8988T (cell line): ENCODE measurements at places on chromosomes 6 and 20.

- no peak for DNase-seq
These were observed 59.7 kb upstream of the SAMD3 start for GRCh38 chr6:130282234-130282995.

DNA sequence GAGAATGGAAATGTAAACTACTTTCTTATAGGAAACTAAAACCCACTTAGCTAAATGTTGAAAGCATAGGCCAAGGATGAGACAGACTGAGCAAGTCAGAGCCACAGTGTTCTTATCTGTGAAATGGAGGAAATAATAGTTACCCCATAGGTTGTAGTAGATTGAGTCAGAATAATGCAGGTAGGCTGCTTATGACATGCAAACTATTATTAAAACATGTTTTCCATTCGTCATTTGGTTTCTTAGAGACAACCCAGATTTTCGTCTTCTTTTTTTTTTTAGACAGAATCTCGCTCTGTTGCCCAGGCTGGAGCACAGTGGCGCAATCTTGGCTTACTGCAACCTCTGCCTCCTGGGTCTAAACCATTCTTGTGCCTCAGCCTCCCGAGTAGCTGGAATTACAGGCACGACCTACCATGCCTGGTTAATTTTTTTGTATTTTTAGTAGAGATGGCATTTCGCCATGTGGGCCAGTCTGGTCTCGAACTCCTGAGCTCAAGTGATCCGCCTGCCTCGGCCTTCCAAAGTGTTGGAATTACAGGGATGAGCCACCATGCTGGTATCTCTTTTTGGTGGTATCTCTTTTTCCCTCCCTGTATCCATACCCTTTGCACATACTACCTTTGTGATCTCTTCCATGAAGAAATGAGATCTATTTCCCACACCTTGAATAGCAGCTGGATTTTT lies 196.5 kb upstream of the ZNF217 start:
- DNase-seq = no peak

DNA sequence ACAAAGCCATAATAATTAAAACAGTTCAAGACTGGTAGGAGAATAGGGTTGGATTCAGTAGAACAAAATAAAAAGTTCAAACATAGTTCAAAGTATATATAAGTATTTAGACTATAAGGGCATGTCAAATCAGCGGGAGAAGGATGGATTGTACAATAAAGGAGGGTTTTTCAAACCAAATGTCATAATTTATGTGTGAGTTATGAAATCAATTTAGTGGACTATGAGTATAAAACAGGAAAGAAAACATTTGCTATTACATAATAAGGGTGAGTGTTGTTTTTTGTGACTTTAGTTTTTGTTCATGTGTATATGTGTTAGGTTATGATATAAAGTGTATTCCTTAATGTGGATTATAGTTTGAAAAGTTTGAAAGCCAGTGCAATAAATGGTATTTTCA lies 10.6 kb downstream of the ORC3 start:
- no peak for DNase-seq

DNA sequence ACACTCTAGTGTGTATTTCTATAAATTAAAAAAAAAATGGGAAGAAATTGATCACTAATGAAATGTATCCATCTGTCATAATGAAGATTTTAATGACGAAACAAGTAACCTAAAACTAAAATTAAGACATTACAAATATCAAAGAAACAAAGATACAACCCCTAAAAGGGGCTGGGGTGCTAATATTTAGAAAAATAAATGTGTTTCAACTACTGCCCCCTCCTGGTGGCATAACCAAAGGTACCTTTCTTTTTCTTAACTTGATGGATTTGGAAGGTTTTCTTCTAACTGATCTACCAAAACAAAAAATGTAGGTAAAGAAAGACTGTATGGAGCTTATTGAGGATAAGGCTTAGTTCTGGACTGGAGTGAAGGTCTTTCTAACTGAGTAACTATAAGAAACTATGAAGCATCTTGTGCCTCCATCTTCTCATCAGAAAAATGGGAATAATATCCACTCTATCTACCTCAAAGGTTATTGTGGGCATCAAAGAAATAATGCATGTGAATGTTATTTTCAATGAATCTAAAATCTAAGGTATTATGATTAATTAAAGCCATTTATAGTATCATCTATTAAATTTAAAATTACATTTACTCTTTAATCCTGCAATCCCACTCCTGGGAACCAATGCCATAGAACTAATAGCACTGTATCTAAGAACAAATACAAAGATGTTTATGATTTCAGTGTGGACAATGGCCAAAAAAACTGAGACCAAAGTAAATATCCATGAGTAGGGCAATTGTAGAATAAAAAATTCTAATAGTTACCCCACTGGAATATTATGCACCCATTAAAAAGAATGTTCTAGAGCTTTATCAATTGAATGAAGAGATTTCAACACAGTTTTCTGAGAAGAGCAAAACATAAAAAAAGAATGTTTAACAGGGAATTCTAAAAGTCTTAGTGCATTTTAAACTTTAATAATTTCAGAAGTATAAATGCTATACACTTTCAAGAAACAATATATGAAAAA lies 117.2 kb downstream of the BACH2 start:
- no peak for DNase-seq

- DNase-seq = no peak
These were observed 775 bp downstream of the PFDN4 start for GRCh38 chr20:54208548-54209176.

- DNase-seq = no peak
These were observed 79.0 kb upstream of the RGS17 start for GRCh38 chr6:153210083-153210482.

DNA sequence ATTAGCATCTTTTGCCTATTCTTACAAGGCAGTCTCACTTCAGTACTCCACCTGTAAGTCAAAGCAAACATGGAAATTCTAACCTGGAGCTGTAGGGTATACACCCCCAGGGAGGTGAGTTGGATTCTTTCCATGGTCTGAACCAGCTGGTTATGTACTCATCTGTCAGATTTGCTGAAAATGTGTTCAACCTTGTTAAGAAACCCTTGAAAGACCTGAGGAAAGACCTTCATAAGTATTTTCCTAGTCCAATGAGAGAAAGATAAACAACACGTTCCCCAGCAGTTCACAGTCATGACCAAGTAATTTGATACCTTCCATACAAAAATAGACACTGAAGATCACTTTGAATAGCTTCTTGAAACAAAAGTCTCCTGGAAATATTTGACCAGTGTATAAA lies 42.5 kb downstream of the ID4 start:
- no peak for DNase-seq

DNA sequence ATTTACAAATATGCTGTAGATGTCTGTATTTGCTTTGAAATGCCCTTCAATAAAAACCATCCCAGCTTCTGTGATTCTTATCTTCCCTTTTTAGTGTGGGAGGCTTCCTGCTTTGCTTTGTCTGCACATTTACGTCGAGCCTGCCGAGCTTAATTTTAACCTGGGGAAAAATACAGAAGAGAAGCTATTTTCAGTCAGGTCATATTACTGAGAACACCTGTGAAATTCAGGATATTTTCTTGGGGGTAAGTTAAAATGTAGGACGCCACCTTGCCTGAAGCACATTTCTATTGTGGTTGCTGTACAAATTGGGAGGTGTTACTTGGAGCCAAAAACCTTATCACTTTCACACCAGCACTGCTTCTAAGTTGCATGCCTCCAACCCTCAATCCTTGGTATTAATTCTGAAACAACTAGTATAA lies 43.6 kb upstream of the FUCA2 start:
- DNase-seq = no peak

DNA sequence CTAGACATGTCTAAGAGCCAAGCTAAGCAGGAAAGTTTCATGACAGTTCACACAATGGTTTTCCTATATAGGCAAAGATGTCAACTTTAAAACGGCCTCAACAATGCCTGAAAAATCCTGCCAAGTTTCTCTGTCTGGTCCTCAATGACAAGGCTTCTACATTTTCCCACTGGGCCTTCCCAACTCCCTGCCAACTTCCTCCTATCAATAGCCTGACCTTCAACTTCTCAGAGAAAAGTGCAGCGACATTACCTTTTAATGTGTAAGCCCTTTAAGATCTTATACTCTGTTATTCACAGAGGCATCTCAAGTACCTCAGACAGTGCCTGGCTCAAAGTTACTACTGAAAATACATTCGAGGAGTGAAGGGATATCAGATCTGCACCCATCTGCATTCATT lies 56.2 kb upstream of the BTBD3 start:
- DNase-seq = no peak

DNA sequence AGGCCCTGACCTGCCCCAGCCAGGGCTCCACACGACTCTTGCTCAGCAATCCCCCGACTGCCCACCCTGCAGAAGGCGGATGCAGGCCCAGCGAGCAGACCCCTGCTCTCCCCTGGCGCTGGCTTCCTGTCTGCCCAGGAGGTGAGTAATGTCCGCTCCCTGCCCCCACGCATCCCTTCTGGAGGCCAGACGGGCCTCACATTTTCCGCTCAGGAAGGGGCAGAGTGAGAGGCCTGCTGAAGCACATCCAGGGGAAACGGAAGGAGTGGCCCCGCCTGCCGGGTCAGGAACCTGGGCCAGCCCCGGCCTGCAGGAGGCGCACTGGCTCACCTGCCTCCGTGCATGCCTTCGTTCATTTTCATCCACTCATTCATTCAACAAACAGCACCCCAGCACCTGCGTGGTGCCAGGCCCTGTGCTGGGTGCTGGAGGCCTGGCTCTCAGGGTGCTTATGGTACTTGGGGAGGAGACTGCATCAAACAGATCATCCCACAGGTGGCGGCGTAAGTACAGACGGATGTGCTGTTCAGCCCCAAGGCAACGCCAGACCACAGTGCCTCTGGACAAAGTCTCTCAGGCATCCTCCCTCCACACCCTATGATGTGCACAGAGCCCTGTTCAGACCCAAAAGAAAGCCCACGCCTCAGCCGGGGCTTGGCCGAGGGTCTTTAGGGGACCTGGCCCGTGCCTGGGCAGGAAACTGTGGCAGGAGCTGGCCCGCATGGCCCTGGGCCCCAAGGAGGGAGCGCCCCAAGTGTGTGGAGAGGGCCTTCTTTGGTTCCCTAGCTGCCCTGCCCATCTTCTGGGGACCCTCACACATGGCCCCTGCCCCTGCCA lies 112.1 kb downstream of the ASXL1 start:
- DNase-seq = peak; percentile 92

DNA sequence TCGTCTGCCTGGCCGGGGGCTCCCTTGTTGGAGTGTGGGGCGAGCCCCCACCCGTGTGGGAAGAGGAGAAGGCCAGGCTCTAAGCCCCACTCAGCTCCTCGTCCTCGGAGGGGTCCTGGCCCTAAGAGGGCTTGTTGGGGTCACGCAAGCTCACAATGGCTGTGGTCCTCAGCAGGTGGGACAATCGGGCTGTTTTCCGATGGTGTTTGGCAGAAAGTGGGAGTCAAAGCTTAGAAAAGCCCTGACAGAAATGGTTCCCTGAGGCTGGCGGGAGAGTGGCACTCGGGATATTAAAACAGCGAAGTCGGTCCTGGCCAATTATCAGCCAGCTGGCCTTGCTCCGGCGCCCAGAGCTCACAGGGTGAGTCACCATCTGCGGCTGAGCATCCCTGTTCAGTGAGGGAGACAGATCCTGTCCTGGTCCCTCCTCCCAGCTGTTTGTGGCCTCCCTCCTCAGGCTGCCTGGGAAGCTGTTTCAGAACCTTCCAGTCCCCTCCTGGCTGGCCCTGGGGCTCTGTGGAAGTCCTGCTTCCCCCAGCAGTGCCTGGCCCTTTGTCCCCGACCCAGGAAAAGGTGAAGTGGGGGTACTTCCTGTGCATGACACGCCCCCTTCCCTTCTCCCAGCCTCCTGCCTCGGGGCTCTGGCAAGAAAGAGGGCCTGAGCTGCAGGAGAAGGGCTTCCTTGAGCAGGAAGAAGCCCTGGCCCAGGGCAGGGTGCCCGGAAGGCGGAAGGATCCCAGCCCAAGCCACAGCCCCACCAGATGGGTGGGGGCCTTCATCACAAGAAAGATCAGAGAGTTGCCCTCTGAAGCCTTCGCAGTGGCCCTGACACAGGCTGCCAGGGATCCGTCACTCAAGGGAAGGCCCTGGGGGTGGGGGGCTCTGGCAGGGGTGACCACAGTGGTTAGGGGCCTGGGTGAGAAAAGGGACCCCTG lies 53.6 kb upstream of the BHLHE23 start:
- no peak for DNase-seq

DNA sequence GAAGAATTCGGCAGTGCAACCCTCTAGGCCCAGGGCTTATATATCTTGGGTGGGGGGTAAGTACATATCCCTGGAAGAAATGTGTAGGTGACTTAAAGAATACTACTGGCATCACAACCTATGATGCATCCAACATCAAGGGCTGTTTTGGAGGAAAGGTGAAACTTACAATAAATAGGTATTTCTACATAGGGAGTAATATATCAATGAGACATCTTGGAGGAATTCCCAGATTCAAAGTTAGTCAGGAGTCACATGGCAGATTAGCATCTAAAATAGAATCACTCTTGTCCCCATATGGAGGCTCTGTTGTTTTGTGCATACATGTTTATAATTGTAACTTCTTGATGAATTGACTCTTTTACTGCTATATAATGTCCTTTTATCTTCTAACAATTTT lies 375.5 kb downstream of the PAX1 start:
- DNase-seq = no peak

DNA sequence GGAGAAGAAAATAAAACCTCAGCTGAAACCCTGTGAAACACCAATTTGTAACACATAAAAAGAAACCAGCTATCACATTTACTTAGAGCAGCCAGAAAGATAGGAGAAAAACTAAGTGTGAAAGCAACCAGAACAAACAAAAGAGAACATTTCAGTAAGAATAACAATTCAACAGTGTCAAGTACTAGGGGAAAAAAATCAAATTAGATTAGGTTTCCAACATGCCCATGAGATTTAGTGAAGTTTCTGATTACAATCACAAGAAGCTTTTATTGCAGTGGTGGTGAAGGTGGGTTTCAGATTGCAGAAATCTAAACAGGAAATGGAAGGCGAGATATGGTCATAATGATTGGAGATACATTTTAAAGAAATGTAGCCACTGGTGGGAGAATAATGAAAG lies 22.1 kb upstream of the TRDN start:
- DNase-seq = no peak

DNA sequence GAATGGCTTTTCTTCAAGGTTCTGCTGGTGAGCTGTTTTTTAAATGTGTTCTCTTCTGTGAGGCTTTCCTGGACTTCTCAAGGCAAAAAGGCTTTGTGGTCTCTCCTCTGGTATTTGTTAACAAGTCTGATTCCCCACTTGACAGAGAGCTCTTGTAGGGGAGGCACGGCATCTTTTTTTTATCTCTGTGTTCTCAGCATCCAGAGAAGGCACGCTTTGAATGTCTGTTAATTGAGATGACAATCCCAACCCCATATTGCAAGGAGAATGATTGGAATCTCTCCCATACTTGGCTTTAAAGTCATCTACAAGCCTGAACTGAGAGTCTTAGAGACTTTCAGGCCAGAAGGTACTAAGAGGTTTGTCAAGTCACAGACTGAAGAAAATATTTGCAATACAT lies 22.6 kb downstream of the EDN1 start:
- DNase-seq = no peak

DNA sequence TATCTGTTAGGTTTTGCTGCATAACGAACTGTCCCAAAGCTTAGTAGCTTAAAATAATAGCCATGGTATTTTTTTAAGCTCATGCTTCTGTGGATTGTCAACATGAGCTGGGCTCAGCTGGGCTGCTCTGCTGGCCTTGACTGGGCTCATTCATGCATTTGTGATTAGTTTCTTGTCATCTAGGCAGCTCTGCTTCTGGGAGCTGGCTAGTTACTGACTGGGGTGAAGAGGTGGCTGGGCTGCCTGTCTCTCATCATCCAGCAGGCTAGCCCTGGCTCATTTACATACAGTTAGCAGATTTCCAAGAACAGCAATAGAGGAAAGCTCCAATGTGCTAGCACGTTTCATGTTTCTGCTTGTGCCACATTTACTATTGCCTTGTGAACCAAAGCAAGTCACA lies 165.1 kb upstream of the PCSK2 start:
- DNase-seq = no peak

GRCh38 chr20:35131934-35132333 lies 15.2 kb downstream of the EDEM2 start:
- DNase-seq = no peak

GRCh38 chr6:3946778-3947177 lies 97.6 kb downstream of the FAM50B start:
- no peak for DNase-seq
